AG08395 (cell line): ENCODE measurements at places on chromosomes 11 and 22.

DNA sequence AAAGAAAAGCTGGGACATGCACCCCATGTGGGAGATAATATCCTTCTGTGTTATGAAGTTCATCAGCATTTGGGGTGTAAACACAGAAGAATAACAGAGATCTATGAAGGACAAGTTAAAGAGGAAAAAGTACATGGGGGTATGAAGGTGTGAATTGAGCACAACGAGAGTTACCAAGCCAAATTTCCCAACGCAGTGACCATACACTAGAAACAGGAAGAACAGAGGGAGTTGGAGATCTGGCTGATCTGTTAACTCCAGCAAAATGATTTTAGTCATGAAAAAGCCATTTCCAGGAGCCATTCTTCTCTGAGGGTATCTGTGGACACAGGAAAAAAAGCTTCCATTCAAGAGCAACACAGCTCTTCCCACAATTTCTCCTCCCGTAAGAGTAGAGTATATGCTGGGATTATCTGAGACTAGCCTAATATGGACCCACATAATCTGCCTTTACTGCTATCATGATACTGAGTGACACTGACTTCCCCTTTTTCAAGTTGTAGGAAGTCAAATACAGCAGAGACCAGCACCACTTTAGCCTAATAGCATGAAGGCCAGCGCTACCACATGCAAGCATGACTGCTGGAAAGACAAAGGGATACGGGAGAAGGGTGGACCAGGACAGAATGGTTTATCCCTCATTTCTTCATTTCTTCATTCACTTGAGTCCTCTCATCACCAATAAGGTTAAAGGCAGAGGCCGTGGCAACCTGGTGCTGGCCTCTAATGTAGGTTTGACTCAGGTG is 19.6 kb upstream of the OR8D2 start:
- no peak for DNase-seq

GRCh38 chr11:124869331-124869730 is 4.1 kb downstream of the ROBO3 start:
- DNase-seq, result no peak

DNA sequence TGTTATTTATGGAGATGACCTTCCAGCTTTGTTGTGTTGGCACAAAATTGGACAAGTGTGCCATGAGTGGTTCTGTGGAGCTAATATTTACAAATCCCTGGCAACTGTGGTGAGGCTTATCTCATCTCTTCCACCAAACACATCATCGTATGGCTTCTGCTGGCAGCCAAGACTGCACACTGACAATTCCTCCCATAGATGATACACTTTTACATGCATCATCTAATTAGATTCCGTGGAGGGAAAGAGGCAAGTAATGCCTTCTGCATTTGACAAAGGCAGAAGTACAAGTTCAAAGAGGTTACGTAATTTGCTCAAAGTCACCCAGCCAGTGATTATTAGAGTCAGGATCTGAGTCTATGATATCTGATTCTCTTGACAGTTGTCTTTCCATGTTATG is 62.7 kb upstream of the KIRREL3 start:
- peak; percentile 19 for DNase-seq

- DNase-seq, result no peak
These were observed 4.7 kb upstream of the DGAT2 start for GRCh38 chr11:75763846-75764245.

DNA sequence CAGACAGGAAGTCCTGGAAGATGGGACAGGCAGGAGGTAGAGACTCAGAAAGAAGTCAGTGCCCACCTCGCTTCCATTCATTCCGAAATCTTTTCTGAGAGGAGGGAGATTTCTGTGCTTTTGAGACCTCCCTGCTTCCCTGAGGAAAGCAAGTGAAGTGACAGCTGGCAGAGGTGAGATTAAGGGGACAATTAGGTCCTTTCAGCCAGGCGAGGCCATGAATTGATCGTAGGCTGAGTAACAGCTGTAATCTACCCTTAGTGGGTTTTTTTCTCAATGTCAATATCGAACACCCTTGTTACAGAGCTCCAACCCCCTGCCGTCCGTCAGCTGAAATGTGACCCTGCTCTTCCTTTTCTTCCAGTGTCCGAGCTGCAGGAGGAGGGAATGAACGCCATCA is 96.0 kb downstream of the PARVA start:
- no peak for DNase-seq

GRCh38 chr22:43706151-43706550 is 106.0 kb downstream of the EFCAB6 start:
- DNase-seq, result no peak

DNA sequence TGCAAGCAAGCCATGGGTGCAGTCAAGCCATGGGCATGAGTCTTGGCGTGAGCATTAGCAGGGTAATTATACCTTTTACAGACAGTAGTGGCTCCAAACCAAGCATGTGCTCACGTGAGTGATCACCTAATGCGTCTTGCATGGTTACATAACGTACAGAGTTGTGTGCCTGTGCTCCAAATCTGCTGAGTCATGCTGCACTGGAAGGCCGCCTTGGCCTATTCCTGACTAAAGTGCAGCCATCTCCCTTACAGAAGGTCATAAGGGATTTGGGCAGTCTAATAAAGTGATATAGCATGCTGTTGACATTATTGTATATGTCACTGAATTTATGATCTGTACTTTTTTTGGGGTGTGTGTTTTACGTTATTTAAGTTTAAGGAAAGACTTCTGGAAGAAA is 102.4 kb downstream of the ARHGAP42 start:
- DNase-seq, result no peak

DNA sequence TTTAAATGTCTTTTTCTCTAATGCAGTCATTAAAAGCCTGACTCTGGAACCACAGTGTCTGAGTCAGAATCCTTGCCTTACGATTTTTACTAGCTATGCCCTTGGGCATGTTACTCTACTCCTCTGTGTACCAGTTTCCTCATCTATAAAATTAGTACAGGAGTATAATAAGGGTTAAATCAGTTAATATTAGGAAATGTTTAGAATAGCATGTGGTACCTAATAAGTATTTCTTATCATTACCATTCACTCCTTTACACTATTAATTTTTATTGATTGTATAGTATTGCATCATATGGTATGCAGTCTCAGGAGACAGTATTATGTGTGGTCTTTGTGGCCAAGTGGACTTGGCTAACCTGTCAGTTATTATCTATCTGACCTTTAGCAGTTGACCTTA is 68.2 kb downstream of the METTL15 start:
- peak; percentile 5 for DNase-seq

DNA sequence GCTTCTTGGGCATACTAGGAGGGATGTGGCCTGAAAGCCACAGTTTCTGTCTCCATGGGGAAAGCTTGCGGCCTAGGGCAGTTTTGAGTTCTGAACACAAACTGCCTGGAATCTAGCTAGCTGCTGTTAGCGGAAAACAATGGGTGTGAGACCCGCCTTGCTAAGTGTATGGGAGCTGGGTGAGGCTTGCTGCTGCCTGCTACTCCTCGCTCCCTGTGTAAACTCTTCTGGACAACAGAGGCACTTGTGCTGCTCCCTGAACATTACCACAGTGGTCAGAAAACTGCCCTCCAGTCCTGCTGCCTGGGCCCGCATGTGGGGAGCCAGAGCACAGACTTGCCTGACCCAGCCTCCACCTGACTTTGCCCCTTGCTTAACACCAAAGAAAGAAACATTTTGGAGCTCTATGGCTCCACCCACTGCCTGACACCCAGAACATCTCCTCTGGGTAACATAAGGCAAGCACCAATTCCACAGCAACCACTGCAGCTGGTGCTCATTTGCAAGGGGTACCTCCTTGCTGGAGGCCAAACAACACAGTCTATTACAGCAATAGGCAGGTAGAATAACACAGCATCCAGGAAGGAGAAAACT is 766.3 kb upstream of the RAG2 start:
- DNase-seq, result no peak

- no peak for DNase-seq
These were observed 42.9 kb upstream of the ARHGAP32 start for GRCh38 chr11:129234978-129235377.

- DNase-seq, result no peak
These were observed 26.1 kb downstream of the MOB2 start for GRCh38 chr11:1460396-1460985.

GRCh38 chr22:50633086-50633485 is 5.1 kb upstream of the ARSA start:
- no peak for DNase-seq

DNA sequence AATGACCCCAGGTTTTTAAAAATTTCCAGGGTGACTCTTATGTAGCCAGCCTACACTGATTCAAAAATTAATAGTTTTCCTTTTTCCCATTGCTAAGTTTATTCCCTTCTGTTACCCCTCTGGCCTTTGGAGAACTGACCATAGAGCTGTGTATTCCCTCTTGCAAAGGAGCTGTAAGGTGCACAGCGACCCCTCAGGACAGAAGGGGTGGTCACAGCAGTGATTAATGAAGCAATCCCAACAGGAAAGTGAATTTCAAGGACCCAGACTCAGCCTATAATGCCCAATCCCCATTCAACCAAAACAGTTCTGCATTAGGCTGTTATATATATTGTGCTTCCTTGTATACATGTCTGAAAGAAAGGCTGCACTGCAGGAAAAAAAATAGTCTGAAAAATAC is 147.1 kb downstream of the WT1 start:
- DNase-seq, result no peak

- peak; percentile 5 for DNase-seq
These were observed 17.1 kb downstream of the GRAP2 start for GRCh38 chr22:39917776-39918495.
